Stimulated activated CD4-positive, alpha-beta T cell treated with anti-CD3 and anti-CD28 coated beads, TNF-alpha, amount 100 ng/mL, for 1 hour (primary cell): ENCODE measurements at places on chromosomes 5 and 9.

GRCh38 chr5:123122273-123122672 is 33.2 kb downstream of the PRDM6 start:
- DNase-seq, result no peak

DNA sequence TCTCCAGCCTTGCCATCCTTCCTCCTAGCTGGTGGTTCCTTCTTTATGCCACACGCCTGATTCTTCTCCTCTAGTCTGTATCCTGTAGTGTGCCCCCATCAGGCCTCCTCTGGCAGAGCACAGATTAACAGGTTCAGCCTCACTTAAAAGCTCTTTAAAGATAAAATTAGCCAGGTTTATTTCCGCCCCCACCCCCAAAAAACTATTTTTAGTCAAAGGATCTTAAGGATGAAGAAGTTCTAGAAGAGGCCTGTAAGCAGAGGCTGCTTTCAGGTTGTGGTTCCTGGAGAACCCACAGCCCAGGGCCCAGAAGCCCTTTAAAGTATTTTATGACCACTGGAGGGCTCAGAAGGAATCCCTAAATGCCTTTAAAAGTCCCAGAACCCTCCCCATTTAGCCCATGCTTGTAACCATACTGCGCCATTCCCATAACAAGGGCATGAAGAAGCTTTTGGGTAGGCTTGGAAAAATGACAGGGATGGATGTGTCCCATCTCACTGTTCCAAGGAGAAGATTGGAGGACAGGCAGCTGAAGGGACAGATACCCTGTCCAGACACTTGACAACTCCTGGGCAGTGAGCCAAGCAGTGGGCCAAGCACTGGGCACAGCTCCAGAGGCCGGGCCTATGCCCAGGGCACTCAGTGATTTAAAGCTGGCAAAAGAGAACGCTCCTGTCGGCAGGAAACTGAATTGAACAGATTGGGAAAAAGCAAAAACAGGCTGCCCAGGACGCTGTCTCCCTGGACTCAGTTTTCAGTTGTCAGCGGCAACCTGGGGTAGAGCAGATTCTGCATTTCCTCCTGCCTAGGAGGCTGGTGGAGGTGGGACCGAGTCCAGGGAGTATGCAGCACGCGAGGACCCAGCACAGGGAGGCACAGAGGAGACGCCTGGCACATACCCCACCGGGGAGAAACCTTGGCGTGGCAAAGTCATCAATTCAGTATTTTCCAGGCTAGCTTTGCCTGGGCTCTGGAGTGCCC is 106.3 kb upstream of the SSBP2 start:
- DNase-seq, result no peak

GRCh38 chr9:138052635-138053320 is 175.2 kb downstream of the CACNA1B start:
- no peak for DNase-seq

- DNase-seq, result no peak
Observed at GRCh38 chr5:83988293-83988685, 267.6 kb upstream of the HAPLN1 start.

- no peak for DNase-seq
Observed at GRCh38 chr5:98997000-98997399, 68.2 kb upstream of the CHD1 start.

DNA sequence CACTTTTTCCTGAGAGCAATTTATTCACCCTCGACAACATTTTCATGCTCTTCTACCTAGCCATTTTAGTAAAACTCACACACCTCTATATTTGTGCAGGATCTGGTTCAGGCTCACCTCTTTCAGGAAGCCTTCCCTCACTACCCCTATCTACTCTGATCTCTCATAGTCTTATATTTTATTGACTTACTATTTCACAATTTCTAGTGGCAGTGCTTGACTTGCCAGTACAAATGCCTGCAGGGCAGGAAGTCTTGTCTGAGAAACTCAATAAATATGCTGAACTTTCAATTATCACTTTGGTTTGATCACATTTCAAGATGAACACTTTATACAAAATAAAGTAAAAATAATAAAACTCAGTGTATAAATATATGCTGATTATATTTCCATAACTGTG is 226.8 kb downstream of the CETN3 start:
- no peak for DNase-seq

GRCh38 chr5:41621420-41621819 is 111.0 kb upstream of the PLCXD3 start:
- DNase-seq, result no peak

GRCh38 chr5:78760366-78760765 is 111.8 kb upstream of the LHFPL2 start:
- DNase-seq, result no peak

DNA sequence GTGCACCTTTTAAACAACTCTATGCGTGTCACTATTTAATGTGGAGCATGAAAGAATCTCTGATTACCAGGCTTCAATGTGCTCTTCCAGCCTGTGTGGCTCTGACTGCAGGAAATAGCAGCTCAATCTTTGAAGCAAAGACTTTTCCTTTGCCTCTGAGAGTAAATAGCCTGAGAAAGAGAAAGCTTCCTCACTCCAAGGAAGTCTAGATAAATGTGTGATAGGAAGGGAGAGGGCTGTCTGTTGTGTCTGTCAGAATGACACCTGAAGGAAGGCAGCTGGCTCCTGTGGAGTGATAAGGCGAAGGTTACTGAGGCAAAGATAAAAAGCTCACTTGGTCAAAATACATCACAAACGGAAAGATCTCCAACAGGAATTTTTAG is 205.3 kb upstream of the HAPLN1 start:
- DNase-seq, result no peak

DNA sequence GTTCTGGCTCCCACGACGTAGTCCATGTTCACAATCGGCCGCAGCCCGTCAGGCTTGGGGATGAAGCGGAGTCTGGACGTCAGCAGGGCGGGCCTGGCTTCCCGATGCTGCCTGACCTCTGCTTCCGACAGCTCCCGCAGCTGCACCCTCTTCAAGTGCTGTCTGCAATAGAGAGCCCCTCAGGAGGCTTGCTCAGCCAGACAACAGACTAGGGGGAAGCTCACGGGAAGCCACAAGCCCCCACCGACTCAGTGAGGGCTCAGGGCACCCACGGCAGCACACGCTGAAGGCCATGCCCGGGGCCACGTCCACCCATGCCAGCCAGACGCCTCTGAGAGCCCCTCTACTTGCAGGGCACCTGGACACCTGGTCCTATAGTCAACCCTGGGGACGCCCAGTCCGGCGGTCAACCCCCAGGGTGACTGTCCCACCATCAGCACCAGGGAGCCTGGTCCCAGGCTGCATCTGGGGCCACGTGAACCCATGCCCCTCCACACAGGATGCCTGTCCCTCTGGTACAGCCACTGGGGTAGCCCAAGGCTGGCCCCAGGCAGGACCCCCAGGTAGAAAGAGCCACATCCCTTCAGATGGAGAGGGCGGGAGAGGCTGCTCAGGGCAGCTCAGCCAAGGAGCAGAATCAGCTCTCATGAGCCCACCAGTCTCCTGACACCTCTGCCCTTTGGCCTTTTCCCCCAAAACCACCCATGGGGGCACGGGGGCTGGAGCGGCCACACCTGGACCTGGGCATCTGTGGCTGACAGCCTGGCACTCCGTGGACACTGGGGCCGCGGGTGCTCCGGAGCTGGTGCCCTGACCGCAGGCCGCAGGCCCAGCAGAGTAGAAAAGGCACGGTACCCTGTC is 14.5 kb downstream of the TERT start:
- no peak for DNase-seq

- no peak for DNase-seq
Observed at GRCh38 chr5:133520991-133521706, 91.2 kb downstream of the FSTL4 start.

DNA sequence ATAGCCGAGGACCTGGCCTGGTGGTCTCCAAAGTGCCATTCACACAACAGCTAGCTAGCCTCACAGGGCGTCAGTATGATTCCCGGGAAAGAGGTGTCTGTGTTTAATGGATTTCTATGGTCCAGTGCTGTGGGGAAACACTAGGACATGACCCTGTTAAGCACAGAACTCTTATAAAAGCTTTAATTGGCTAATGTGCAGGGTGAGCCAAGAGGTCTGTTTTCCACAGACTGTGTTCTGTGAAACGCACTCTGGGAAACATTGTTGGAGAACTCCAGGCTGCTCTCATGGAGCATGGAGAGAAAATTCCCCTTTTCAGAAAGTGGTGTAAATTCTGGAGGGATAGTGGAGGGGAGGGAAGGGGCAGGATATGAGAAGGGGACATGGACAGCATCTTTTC is 331.4 kb downstream of the FBXL7 start:
- DNase-seq, result no peak

DNA sequence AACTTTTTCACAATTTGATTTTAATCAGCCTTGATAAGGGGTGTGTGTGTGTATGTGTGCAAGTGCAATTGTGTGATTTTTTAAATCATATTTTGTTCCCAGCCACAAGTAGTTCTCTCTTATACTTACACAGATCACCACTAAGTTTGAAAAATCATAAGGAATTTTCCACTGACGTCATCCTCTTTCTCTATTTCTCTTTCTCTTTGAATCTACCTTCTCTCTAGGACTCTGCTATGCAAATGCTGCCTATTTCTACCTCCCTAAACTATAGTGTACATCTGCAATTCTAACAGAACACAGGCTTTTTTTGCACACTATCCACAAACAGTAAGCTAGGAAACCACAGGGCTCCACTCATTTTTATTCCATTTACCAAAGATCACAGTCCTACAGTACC is 254.6 kb upstream of the CYLC2 start:
- no peak for DNase-seq

GRCh38 chr5:33794550-33795181 is 97.1 kb downstream of the ADAMTS12 start:
- DNase-seq, result no peak

DNA sequence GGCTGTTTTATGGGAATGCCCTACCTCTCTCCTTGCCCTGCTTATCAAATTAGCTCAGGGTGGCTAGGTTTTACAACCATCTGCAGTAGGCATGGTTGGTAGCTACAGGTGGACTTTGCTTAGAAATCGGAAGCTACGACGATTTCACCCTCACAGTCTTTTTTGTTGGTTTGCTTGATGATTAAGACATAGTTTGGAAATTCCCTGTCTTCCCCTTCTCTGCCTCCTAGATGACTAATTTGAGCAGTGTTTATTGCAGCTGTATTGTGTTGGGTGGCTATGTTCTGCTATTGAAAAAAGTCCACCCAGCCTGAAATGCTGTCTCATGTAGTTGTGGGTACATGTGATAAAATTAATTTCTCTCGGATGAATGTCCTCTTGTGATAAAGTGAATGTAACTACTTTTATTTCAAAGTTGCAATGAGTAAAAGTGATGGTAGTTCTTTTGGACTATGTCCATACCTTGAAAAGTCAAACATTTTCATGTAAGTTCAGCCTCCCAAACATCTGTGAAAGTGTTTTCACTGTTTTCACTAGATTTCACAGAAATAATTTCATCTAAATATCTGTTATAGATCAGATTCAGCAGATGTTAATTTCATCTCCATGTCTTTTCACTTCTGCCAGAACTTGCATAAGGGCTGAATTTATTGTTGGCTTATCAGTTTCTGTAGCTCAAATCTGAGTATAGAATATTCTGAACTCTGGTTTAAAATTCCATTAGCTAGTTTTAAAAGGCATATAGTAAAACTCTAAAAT is 37.3 kb upstream of the FYB1 start:
- DNase-seq, result no peak

DNA sequence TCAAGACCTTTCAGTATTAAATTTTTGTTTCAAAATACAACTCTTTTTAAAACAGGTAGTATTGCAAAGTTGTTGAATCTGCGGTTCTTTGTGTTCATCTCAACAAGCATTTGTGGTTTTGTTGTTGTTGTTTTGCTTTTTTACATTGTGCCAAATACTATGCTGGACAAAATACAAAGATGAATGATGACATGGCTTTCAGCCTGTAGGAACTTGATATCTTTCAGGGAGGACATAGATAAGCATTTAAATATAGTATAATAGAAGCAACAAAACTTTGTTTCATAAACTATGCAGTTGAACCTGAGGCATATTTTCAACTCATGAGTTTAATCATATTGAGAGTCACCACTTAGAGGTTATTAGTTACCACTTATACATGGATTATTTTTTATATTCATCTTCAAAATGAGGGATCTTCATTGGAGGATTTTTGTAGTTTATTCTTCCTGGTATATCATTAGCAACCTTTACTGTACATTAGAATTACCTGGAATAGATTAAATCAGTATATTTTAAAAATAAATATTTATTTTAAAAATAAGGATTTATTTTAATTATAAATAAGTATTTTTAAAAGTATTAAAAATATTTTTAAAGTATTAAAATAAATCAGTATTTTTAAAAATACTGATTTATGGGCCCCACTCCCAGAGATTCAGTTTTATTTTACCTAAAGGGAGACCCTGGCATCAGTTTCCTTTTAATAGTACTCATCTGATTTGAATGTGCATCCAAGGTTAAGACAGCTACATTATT is 42.9 kb downstream of the KIF2A start:
- DNase-seq, result no peak

DNA sequence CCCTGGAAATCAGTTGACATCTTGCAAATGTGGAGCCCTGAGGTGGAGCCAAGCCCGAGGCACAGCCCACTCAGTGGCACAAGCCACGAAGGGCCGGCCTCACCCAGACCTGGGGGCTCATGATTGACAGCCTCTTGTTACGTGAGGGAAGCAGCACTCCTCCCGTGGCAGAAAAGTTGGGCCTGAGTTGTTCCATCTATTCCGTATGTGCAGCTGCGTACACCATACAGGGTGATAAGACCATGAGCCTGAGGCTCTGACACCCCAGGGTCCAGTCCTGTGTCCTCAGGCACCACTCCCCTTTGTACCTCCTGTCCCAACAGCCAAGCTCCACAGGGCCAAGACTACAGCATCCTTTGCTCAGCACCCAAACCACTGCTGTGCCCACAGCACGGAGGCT is 1.9 kb upstream of the ORM2 start:
- DNase-seq, result no peak

GRCh38 chr9:113152699-113153098 is 1.9 kb downstream of the SLC31A2 start:
- no peak for DNase-seq

- DNase-seq, result no peak
Observed at GRCh38 chr5:137603891-137604290, 104.8 kb upstream of the SPOCK1 start.

DNA sequence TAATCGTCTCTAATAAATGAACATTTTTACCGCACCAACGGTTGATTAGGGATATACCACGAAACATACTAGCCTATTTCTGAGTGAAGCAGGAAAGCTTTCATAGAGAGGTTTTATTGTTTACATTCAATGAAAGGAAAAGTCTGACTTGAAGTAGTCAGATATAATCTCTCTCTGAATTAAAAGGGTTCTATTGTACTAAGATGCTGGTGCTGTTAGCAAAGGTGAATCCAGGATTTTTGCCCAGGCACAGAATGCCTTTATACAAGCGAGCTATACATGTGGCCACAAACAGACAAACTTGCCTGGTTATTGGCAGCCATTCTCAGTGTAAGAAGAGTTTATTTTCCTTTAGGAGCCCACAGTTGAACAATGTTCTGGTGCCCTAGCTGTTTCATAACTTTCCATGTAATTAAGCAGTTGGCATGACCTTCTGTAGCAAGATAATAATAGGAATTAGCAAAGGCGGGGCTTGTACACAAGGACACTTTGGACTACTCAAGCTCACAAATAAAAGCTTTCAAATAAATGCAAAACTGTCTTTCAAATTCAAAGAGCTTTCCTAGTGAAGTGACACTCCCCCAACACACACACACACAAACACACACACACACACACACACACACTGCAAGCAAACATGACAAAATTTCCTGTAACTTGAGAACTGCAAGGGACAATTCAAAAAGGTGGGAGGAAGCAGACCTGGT is 198.7 kb upstream of the MAP3K1 start:
- DNase-seq, result no peak

GRCh38 chr9:71725590-71726338 is 42.5 kb downstream of the CEMIP2 start:
- DNase-seq, result no peak

GRCh38 chr9:14170973-14171596 is 142.9 kb downstream of the NFIB start:
- DNase-seq, result no peak

GRCh38 chr9:34663303-34663605 is 797 bp upstream of the CCL27 start:
- DNase-seq, result no peak
